ENCODE measurements at places on chromosomes 6 and 20.

DNA sequence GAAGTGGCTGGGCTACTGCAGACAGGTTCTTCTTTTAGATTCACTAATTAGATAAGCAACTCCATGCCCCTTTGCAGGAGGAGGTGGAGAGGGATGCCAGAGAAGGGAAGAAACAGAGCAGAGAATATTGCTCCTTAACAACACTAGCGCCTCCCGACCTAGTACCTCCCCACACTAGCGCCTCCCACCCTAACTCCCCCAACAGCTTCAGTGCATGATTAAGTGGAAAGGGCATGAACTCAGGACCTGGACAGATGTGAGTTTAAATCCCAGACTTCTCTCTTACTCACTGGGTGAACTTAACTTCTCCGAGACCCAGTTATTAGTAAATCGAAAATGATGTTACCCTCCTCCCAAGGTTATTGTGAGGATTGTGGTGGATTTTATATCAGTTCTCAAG, 25.7 kb downstream of the STX11 start:
- no peak for DNase-seq

DNA sequence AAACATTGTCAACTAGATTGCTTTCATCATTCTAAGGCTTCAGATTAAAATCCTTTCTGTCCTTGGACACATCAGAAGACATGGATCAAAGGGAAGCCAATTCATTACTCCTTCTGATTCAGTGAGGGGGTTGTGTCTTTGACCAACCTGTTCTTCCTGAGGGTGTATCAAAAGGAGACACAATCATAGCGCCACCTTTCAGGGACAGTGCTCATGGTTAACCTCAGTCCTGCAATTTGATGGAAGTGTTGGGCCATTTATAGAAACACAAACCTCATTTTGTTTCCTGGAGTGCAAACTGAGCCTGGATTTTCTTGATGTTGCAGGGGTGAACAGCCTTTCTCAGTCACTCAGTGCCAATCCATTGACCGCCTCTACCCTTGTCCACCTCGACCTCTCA, 163.9 kb upstream of the SCGN start:
- no peak for DNase-seq

DNA sequence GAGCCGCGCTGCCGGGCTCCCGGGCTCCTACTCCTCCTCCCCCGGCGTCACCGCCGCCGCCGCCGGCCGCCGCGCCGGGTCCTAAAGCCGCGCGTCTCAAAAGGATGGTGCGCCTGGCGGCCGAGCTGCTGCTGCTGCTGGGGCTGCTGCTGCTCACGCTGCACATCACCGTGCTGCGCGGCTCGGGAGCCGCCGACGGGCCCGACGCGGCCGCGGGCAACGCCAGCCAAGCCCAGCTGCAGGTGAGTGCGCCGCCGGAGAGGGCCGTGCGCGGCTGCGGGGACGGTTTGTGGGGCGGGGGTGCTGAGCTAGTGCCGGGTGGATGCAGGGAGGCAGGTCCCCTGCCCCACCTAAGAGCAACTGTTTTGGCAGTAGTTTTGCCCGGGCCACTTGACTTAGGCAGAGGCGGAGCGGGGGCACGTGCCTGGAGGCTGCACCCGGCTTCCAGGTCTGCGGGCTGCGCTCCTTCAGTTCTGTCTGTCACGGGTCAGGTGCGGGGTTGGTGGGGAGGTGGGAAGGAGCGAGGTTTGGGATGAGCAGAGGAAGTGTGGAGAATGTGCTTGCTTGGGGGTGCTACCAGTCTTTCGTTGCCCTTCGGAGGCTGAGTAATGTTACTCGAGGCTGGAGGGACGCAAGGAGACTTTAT, 722 bp downstream of the ISM1 start:
- peak; percentile 61 for DNase-seq

DNA sequence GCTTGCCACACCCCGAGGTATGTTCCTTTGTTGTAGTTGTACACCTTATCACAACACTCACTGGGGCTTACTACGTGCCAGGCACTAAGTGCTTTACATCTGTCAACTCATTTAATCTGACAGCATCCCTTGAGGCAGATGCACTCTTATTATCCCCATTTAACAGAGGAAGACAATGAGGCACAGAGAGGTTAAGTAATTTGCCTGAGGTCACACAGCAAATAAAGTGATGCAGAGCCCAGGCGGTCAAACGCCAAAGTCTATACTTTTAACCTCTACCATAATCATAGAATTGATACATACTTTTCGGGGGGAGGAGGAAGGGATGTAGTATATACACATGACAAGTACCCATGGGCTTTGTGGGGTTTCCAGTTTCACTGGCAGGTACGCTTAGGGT, 37.7 kb downstream of the MDFI start:
- DNase-seq = no peak

DNA sequence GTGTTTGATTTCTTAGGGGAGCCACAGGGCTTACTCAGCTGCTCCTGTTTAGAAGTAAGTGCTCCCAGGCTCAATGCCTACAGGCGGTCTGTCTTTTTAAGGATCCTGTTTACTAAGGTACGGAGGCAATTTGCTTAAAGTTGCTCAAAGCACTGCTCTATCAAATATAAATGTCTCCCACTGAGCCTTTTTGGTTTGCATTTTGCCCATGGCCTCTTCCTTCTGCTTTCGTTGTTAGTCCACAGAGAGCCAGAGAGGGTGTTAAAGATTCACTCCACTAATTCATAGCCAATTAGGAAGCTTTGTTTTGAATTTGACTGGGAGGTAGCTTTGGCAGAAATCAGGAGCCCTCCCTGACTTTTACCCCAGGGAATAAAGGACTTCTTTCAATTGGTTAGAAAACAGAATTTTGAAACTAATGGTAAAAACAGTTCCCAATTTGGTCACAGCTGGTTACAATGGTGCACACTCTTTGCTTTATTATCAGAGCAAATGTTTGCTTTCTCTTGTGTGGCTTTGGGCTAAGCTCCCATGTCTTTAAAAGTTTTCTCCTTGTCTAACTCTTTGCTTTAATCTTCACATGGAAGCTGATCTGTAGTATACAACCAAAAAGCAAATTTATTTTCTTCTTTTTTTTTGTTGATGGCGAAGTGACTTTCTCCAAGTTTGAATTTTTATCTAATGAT, 126.2 kb downstream of the IMPG1 start:
- DNase-seq = no peak

GRCh38 chr20:41027872-41028358, 707 bp upstream of the TOP1 start:
- no peak for DNase-seq

DNA sequence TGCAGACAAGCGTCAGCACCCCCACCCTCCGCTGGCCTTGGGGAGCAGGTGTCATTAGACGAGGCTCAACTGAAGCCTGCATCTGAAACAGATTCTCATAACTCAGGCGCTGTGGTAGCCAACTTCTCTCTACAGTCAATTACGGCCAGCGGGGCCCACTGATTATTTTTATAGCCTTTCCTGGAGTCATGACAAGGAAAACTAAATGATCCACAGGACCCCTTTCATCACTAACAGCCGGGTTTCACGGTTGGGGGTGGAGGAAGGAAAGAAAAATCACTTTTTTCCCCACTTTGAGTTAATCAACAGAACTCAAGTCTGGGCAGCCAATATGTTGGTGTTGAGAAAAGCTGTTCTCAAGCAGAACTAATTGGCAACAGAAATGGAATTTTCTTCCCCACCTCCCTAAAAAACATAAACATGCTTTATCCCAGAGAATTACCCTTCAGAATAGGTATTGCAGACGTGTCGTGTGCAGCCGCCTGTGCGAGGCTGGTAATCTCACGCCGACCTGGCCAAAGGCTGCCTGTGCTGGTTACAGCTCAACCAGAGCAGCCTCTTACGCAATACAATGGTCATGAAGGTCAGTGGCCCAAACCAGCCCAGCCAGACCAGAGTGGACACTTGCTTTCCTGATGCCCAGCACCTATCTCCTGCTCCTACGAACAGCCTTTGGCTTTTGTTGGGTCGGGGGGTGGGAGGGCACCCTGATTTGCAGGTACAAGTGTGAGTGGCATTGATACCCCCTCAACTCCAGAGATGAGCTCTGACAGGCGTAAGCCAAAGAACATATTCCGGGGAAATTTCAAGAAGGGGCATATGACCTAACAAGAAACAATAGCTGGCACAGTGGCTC, 11.0 kb downstream of the RIPOR3 start:
- DNase-seq = no peak

GRCh38 chr20:54351371-54352136, 123.8 kb upstream of the DOK5 start:
- DNase-seq = no peak

GRCh38 chr20:19284400-19285178, 72.1 kb downstream of the SLC24A3 start:
- DNase-seq = no peak

DNA sequence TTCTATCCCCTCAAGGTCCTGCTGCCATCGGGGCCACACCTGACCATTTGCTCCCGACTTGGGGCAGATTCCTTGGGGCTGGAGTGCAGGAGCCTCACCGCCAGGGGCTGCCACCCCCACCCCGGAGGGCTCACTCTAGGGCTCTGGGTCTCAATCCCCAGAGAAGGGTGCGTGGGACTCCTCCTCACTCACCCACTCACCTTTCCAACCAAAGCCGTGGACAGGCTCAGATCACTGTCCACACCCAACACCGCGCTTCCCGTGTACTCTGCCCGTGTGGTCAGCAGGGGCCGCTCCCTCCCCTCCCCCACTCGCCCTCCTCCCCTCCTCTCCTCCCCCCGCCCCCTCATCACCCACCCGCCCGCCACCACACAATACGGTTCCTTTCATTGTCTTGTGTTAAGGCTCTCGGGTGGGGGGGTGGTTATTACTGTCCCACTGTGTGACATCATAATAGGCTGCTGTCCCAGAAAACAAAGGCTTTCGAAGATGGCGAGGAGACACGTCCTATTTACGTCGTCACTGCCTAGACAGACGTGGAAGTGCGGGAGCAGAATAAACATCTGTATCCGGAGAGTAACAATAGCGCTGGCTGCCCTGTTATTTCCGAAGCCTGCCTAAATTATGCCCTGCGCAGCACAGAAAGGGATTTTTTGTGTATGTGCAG, 85.8 kb downstream of the YTHDF1 start:
- no peak for DNase-seq

DNA sequence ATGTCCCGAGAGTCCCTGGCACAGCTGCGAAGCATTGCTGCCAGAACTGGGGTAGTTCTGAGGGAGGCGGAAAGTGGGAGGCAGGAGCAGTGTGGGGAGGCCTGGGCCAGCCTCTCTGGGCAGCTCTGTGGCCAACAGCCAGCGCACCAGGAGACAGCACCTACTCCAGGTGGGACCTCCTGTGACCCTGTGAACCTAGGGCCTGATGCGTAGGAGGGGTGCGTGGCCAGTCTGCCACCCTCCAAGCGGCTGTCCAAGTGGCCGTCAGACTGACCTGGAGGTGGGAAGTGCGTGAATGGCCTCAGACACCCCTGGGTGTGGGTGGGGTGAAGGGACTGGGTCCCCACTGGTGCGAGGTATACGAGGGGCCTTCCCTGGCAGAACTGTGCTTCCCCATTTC, 15.5 kb downstream of the SS18L1 start:
- no peak for DNase-seq

DNA sequence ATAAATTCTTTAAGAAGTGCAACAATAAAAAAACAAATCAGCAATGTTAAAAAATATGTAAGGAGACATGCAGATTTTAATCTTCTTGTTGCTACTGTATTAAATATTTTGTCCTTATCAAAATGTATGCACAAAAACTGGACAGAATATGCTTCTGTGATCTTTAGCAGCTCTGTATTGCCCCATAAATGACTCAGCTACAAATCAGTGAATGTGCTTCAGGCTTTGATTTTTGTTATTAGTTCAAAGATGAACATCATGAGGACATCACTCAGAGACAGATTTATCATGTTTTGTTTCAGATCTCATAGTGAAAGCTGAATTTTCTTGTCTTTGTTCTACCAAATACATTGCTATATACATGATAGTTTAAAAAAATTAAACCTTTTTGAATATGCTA, 312.4 kb downstream of the GRIK2 start:
- DNase-seq = no peak

- DNase-seq = no peak
Observed at GRCh38 chr6:126091466-126091865, 105.1 kb downstream of the TRMT11 start.

- DNase-seq = peak; percentile 10
Observed at GRCh38 chr6:38483526-38483925, 156.2 kb downstream of the BTBD9 start.

- no peak for DNase-seq
Observed at GRCh38 chr6:24922170-24922569, 13.6 kb downstream of the RIPOR2 start.

DNA sequence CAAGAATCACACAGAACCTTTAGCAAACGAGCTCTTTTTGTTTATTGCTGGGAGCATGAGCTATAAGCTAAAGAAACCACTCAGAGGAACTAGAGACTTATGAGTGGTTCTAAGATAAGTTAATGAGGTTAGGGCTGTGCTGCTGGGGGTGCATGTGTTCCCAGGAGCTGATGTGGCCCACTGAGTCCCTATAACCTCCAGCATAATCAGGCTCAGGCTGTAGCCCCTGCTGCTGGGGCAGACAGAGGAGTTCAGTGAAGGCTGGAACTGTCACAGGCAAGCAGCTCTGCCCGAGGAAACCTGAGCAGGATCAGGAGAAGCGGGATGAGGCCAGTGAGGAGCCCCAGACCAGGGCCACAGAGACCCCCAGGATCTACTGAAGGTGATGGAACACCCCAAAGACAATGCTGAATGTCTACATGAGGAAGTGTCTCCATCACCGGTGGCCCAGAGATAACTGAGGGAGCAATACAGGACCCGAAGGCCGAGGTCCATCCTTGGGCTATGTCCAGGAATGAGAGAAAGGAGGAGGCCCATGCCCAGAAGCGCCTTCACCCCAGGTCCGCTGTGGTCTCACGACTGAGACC, 17.3 kb downstream of the TUBB2B start:
- DNase-seq = no peak

DNA sequence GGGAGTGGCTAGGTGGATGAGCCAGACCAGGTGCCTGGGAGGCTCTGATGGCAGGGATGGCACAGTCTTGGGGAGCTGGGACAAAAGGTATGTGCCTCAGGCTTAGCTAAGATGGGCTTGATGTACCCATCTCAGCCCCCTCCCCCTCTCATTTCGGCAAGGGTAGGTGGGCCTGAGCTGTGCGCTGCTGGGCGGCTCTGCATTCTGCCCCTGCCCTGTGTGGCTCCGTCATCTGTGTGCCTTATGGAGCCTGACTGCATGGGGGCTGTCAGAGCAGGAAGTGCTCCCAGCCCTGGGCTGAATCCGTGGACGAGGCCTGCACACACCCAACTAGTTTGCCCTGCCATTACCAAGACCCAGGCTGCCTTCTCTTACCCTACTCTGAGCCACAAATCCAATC, 54.7 kb downstream of the PYGB start:
- DNase-seq = no peak

GRCh38 chr20:54068966-54069365, 1.4 kb downstream of the BCAS1 start:
- no peak for DNase-seq

Data from GM19239 (cell line).